Astrocyte (in vitro differentiated cells and primary cell): ENCODE measurements at places on chromosomes 12 and 14. TPM values are rescaled to one million over a fixed set of nuclear protein-coding genes. Genes with fewer than 3 reads are reported as not detected.

DNA sequence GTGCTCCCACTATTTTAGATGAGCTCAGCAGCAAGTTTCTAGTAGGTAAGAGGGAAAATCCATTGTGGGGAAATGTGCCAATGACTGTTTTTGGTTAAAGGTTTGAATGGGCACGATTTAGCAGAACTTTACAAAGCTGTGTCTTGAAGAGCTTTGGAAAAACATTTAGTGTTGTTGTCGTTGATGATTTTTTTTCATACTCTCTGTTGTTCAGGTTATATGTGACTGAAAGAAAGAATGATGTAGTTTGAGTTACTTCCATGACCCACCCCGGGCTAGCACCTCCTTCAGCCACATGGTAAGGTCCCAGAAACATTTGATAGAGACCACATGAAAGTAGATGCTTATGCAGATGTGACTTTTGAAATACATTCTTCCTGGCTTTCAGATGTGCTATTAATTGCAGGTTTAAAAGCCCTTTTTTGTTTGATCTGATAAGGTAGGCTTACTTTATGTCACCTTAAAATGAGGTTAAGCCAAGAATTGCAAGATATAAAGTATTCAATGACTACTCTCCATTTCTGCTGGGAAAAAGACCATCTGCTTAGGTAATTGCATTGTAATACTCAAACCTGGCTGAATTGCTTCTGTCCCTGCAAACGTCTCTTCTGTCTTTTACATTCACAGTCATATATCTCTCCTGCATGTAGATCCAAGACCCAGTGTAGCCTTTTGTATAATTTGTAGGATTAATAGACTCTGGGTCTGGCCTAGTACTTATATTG is 250.6 kb downstream of the RGS6 start:
- H3K27me3 ChIP-seq: no peaks in the 10 kb centered on the region
- no peak overlapping the region for H3K27ac ChIP-seq
- H3K4me1 ChIP-seq: no peaks in the 10 kb centered on the region
- DNase-seq: no peak
- no peak overlapping the region for H3K4me3 ChIP-seq
- no peaks in the 10 kb centered on the region for H3K36me3 ChIP-seq

GRCh38 chr12:8681129-8681884 is 16.5 kb upstream of the RIMKLB start:
- peaks cover 13% of the 10 kb centered on the region for H3K4me1 ChIP-seq
- H3K4me3 ChIP-seq: no peak overlapping the region
- DNase-seq: peak; percentile 94
- H3K27me3 ChIP-seq: no peaks in the 10 kb centered on the region
- H3K36me3 ChIP-seq: no peaks in the 10 kb centered on the region

DNA sequence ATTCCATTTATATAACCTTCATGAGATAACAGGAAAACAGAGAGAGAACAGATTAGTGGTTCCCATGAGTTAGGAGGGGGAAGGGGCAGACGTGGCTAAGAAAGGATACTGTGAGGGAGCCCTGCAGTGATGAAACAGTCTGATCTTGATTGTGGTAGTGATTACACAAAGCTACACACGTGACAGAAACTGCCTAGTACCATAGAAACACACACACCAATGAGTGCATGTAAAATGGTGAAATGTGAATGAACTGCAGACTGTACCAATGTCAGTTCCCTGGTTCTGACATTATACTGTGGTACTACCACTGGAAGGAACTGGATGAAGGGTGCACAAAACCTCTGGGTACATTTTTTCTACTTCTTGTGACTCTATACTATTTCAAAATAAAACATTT is 36.9 kb downstream of the NRDE2 start:
- peaks cover 24% of the 10 kb centered on the region for H3K36me3 ChIP-seq
- H3K27me3 ChIP-seq: no peaks in the 10 kb centered on the region
- no peak overlapping the region for H3K4me3 ChIP-seq
- no peak overlapping the region for H3K27ac ChIP-seq
- H3K4me1 ChIP-seq: no peaks in the 10 kb centered on the region

- H3K4me3 ChIP-seq: no peak overlapping the region
- H3K36me3 ChIP-seq: no peaks in the 10 kb centered on the region
- peaks cover 4% of the 10 kb centered on the region for H3K4me1 ChIP-seq
Measured at GRCh38 chr14:74360163-74360562, 11.9 kb downstream of the VRTN start.

The OASL gene
- 0.75 and 1.3 TPM in 2 replicates for total RNA-seq

The SRRM4 gene
- total RNA-seq: 0.30 and 0.46 TPM in 2 replicates

The SINHCAF gene
- total RNA-seq: 91.0 and 115 TPM in 2 replicates

The GLIPR1L1 gene
- total RNA-seq: not detected in 2 replicates
